NCI-H2107 (cell line): ENCODE measurements at places on chromosomes 12 and 14.

- DNase-seq = no peak
These were observed 926.2 kb downstream of the VRK1 start for GRCh38 chr14:97723351-97723750.

GRCh38 chr12:40802656-40803055, 110.4 kb downstream of the CNTN1 start:
- DNase-seq = no peak

DNA sequence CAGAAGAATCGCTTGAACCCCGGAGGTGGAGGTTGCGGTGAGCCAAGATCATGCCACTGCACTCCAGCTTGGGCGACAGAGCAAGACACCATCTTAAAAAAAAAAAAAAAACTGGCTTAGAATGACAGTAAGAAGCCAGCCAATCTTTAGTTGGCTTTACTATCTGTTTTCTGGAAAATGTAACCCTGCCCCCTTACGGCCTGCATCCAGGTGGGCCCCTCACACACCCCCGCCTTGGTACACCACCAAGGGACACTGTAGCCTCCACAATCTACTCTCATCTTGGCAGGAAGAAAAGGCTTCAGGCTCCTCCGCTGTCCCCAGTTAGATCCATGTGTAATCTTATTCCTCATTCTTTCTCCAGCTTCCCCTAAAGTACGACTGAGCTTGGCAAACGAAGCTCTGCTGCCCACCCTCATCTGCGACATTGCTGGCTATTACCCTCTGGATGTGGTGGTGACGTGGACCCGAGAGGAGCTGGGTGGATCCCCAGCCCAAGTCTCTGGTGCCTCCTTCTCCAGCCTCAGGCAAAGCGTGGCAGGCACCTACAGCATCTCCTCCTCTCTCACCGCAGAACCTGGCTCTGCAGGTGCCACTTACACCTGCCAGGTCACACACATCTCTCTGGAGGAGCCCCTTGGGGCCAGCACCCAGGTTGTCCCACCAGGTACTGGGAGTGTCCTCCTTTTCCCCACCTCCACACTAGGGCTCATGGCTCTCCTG, 6.6 kb downstream of the TAPBPL start:
- DNase-seq = peak; percentile 70

- no peak for DNase-seq
These were observed 510.3 kb upstream of the CCDC196 start for GRCh38 chr14:65975865-65976264.

DNA sequence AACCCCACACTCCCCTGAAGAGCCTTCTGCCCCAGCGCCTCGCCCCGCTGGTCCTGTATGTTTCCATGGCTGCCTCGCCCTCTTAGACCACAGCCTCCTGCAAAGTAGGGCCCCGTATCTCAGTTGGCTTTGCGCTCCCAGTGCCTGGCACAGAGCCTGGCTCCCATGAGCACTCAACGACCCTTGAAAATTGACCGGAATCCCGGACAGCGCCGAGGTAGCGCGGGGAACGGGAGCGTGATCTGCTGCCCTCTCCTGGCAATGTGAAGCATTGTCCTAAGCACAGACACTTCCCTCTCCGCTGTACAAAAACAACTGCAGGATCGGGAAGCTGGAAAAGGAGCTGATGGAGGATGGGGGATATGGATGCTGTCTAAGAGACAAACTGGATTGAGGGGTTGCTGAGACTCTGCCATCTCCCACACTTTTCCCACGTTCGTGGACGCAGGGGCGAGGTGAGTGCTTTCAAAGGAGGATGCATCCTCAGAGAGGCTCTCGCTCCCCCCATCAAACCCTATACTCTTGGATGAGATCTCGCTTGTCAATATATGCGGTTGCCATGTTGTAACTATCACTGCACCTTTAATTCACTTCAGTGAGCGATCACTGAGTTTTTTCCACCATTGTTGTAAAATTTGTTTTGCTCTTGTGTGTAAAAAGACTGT, 10.7 kb upstream of the FKBP4 start:
- peak; percentile 37 for DNase-seq

- no peak for DNase-seq
These were observed 28.4 kb downstream of the TSPAN8 start for GRCh38 chr12:71129364-71129763.

DNA sequence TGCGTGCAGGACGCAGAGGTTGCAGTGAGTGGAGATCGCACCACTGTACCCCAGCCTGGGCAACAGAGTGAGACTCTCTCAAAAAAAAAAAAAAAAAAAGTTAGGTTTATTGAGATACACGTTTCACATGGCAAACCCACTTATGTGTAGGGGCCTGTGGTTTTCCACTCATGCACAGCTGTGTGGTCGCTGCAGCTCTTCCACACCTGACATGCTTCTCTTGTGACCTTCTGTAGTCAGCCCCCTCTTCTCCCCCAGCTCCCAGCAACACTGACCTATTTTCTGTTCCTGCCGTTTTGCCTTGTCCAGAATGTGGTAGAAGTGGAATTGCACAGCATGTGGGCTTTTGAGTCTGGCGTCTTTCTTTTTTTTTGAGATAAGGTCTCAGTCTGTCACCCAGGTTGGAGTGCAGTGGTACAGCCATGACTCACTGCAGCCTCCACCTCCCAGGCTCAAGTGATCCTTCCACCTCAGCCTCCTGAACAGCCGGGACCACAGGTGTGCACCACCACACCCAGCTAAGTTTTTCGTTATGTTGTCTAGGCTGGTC, 8.4 kb downstream of the MTA1 start:
- DNase-seq = no peak

DNA sequence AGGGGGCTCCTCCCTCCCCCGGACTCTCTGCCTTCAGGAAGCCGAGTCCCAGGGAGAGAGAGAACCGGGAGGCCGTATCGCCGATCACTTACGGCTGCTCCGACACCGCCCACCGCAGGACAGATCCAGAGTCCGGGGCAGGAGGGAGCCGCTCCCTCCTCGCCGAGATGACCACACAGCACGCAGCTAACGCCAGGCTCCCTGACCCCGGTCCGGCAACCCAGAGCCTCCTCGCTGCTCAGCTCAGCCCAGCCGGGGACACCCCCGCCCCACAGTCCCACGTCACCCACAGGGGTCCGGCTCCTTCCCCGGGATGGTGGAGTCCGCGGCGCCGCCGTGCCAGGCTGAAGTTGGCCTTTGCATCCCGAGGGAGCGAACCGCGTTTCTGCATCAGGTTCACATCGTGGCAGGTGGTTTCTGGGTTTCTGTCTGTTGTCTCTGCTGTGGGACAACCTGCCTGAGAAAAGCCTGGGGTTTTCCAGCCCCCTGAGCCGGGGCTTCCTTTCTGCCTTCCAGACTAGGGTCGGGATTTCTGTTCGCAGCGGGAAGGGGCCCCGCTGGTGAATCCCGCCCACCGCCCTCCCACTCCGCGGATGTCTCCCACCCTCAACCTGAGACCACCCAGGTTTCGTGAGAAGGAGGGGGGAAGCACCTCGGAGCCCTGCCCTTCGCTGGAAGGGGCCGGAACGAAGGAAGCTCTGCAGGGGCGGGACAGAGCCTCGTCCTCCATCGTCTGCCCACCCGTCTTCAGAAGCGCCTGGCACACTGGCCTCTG, 61.2 kb downstream of the NOC4L start:
- DNase-seq = no peak

DNA sequence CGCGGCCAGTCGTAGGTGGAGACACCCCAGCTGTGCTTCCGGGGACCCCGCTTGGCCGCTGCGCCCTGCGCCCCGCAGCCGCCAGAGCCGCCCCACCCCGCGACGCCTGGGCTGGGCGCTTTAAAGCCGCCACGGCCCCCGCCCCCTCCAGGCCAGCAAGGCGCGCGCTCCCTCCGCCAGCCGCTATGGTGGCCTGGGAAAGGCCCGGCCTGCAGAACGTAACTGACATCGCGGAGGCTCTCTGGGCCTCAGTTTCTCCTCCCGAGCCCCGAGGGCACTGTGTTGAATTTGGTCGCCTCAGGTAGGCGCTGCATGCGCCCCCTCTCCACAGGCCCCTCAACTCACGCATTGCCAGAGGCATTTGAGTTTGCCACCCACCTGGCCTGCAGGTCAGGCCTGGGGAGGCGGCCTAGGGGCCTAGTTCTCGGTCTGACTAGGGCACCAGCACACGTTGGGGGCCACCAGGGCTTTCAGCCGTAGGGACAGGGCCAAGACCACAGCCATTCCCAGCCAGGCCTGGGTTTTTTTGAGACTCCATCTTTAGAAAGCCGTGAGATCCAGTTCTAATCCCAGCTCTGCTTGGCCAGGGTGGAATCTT, at the start of gene NGB:
TSS of gene NGB (minus strand) at position 94 of the 598 bp plus-strand sequence. CDS start 269 bp downstream, outside the sequence.
- DNase-seq = no peak

DNA sequence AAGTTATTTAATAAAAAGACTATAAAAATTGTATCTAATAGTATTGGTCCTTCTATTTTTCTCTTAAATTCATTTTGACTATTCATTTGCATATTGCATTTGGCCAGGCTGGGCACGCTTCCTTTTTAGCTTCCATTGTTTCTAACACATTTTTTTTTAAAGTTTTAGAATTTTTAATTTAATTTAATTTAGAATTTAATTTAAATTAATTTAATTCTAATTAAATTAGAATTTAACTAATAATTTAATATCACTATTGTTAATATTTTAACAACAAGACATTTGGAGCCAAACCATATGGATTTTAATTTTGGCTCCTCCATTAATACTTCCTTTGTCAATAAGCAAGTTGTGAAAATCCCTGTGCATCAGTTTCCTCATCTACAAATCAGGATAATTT, 856.9 kb upstream of the SEL1L start:
- DNase-seq = no peak

GRCh38 chr14:81826081-81826480, 292.4 kb upstream of the SEL1L start:
- no peak for DNase-seq

DNA sequence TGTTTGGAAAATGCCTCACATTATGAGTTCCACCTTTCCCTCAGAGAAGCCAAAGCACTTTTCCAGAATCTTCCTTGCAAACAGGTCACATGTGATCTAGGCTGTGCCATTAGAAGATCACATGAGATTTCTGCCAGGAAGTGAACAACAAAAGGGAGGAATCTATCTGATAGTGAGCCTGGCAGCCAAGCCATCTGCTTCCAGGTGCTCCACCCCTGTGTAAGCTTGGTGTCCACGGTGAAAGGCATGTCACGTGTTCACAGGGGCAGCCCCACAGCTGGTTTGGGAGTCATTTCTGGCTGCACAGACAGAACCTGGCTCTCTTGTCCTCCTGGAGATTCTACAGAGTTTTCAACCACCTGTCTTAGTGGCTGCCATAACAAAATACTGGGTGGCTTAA, 3.5 kb upstream of the KSR2 start:
- no peak for DNase-seq

DNA sequence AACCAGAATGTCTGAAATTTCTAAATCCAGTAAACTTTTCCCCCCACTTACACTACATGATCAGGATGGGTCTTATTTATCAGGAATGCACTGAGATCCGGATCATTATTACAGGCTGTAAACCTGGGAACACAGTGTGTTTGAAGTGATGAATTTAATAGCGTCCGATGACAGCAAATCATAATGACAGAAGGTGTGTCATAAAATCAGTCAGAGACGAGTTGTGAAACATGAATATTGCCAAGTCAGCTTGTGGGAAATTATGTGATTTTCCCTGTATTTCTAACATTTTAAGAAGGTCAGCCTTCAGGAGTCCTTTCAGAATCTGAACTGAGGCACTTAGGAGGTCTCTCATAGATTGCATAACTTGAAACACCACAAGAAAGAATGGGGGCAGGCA, 36.7 kb downstream of the RERG start:
- DNase-seq = no peak

DNA sequence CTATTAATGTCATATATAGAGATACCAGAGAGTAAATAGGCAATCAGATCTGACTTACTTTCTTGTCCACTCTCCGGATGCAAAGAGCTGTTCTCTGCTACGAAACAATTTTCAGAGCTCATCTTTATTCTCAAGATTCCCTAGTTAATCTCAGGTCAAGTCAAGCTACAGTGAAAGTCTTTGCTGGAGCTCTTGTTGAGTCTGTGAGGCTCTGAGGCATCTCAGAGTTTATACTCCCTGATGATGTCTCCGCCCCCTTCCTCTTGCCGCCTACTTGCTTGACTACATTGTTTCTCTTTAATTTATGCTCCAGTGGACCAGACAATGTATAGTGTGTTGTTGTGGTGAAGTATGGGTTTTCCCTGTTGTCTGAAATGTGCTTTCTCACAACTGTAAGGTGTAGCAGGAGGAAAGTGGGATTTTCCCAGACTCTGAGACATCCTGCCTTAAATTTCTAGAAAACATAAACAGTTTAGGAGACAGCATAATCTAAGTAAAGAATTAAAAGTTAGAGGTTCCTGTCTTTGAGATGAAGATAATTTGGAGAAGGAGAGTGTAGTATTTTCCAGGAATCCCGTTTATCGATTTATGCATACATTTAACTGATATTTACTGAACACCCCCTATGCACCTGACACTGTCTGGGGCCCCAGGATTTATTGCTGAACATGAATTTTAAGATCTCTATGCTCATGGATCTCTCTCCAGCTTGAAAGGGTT, at the start of gene CD69:
TSS of gene CD69 (minus strand) at position 203 of the 720 bp plus-strand sequence. CDS start at position 122, 81 bp downstream.
- no peak for DNase-seq

- peak; percentile 76 for DNase-seq
These were observed 121.1 kb upstream of the ATF1 start for GRCh38 chr12:50642761-50643160.

DNA sequence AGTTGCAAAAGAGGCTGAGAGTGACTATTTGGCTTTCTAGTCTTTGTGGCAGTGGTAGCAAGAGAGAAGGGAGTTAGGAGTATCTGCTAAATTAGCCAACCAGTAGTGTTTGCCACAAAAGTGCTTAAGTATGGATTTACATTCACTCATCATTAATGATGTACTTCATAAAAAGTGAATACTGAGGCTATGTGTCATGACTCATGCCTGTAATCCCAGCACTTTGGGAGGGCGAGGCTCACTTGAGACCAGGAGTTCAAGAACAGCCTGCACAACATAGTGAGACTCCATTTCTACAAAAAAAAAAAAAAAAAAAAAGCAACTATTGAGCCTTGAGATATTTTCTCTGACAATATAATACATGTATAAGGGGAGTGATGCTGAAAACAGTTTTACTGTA, 36.8 kb downstream of the CCDC177 start:
- no peak for DNase-seq

- DNase-seq = no peak
These were observed 123.4 kb downstream of the TTC7B start for GRCh38 chr14:90692826-90693225.

DNA sequence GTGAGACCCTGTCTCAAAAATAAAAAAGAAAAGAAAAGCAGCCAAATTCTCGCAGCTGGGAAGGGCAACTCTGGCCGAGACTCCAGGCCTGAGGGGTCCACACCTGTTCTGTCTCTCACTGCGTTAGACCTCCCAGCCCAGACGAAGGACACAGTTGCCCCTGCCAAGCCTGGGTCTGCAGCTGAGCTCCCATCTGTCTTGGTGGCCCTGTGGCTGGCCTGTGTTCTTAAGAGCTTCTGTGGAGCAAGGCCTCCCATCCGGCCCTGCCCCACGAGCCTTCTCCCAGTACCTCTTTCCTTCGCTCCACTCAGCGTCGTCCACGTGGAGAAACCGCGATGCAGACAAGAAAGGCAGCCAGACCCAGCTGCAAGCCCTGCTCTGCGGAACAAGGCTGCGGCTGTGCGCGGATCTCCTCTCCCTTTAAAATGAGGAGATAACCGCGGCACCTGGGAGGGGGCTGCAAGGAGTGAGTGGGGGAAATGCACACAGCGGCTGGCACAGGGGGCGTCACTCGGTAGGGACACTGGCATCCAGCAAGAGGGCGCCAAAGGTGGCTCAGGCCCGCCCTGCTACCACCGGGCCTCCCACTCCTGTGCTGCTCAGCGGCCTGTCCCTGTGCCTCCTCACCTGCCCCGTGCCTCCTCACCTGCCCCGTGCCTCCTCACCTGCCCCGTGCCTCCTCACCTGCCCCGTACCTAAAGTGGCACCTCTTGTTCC, 42.4 kb downstream of the LRRC74A start:
- DNase-seq = no peak

- DNase-seq = no peak
These were observed 50.0 kb downstream of the LGMN start for GRCh38 chr14:92698393-92698792.
